ENCODE measurements at places on chromosomes 3 and 15.
A peak's percentile ranks its signal among the peaks of the same experiment; 100 is the strongest.

GRCh38 chr3:28109829-28110228 is 131.6 kb upstream of the CMC1 start:
- no peak for DNase-seq

DNA sequence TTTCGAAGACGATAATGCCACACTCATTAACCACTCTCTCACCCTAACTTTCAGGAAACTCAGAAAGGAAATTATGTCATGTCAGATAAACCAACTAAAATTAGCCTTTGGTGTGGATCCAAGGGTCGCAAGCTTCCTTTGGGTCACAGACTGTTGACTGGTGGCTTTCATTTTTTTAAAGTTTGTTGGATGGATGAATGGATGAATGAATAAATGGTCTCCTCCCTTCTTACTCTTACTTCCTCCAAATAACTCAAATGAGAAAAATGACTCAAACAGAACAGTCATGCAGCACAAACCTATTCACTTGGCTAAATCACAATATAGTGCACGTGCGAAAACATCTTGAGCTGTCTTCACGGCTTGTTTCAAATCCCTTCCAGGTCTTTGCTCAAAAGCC is 82.9 kb upstream of the HACD2 start:
- DNase-seq, result no peak

- DNase-seq, result no peak
These were observed 39.0 kb downstream of the CMSS1 start for GRCh38 chr3:99856437-99857220.

DNA sequence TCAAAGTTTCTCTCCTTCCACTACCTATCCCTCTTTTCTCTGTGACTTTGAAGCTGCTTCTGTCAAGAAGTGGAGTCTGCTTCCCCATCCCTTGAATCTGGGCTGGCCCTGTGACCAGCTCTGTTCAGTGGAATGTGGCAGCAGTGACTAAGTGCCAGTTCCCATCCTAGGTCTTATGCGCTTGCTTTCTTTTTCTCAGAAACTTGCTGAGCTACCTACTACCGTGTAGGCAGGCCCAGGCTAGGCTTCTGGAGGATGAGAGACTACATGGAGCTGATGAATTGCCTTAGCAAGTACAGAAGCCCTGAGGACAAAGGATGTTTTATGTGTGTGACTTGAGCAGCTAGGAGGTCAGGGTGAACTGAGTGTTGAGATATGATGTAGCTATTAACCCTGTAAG is 123.2 kb downstream of the PDCD6IP start:
- DNase-seq, result no peak

DNA sequence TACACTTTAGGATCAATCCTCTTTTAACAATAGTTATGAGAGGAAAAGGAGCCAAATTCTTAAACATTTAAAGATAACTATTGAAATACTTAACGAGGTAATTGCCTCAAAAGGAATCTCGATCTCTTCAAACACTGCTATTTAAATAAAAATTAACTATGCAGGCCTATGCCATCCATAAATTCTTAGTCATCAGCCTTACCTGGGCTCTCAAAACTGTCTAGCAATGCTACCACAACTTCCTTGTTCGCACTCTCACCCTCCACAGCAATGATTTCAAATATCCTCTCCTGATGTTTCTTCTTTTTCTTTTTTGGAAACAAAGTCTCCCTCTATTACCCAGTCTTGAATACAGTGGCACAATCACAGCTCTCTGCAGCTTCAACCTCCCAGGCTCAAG is 12.3 kb downstream of the ETFA start:
- DNase-seq, result no peak

DNA sequence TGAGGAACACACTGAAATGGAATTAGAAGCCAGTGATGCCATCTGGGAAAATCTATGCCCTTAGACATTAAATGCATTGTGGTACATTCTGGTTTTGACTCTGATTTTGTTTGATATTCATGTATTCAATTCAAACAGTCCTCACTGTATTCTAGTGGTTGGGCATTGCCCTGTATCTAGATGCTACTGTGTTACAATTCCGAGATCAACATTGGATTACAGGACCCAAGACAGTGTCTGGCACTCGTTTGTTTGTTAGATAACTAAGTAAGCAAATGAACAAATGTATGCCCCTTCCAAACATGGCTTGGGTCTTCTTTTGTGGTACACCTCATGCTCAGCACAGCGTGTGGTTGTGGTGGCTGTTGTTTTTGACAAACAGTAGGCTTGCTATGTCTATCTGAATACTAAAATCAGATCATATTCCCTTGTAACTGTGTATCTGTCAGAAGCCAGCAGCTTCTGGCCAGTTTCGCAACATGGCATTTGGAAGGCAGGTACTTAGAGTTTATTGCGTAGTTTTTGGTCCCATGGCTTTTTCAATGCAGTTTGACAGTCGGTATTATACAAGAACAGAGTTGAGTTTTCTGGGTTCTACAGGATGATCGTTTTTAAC is 5.7 kb downstream of the FILIP1L start:
- no peak for DNase-seq

GRCh38 chr3:121604759-121605158 is 11.6 kb downstream of the FBXO40 start:
- no peak for DNase-seq

- DNase-seq, result no peak
These were observed 47.5 kb upstream of the TRIM42 start for GRCh38 chr3:140630366-140630765.

- DNase-seq, result no peak
These were observed 579.8 kb downstream of the EDEM1 start for GRCh38 chr3:5767304-5767703.

GRCh38 chr3:15331072-15331605 is 1.2 kb downstream of the SH3BP5 start:
- DNase-seq, result no peak

DNA sequence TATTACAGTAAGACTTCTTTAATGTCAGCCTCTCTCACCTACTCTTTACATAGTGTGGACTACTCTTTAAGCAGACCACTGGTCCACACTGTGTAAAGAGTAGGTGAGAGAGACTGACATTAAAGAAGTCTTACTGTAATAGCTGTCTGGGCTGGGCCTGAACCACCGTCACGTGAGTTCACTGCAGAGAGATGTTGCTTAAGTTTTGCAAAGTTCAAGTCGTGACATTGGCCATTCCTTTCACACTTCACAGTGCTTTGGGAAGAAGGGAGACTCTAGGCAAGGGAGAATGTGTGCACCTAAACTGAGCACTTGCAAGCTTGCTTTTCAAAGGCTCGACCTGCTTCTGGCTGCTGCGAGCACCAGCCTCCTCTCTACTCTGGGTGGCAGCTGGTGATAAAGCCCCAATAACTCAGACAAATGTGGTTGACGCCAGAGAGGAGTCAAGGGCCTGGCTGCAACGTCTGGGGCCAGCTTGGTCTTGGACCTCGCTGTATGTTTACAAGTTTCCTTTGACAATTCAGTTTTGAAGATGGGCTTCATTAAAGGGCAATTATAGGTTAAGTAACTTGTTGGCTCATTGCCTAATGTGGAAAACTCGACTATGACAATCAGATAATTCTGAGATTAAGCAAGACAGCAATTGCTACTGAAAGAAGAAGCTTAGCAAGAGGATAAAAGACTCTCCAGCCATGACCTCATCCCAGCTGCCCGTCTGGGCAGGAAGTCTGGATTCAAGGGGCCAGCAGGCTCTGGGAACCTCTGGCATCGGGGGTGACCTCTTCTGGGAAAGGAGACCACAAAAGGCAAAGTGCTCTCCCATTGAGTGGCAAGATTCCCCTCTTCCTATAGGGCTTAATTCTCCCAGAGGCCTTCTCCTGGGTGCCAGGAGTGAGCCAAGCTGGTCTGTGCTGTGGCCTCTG is 242.1 kb upstream of the TLE3 start:
- DNase-seq, result peak; percentile 76

DNA sequence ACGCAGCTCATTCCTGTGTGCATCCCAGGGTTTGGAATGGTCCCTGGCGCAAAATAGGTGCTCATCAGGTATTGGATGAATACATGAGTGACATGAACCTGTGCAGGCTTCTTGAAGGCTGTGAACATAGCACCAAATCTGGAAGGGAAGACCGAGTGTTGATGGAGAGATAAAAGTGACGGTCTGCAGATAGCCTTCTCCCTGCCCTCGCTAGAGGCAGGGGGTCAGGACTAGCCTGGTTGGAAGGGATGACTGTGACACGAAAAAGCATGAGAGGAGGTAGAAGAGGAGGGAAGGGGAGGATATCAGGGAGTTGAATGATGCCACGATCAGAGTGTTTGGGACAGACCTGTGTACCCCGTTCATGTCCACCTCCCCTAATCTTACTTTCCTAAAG is 267.1 kb downstream of the XXYLT1 start:
- no peak for DNase-seq

- no peak for DNase-seq
These were observed 3.9 kb downstream of the ZNF197 start for GRCh38 chr3:44628716-44629115.

DNA sequence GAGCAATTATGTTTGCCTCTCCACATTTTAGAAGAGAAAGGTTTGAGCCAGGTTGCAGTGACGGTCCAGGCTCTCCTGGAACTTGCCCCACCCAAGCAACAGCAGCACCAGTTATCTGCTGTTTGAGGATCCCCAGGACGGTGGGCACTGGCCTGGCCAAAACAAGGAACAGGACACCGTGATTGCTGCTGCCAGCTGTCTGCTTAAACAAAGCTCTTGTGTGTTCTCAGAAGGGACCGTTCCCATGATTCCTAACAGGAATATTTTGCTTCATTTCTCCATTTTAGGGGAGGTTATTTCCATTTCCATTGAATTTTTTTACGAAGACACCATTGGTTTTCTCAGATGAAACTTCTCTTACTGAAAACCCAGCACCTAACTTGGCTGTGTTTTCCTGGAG is 66.4 kb upstream of the RPL35A start:
- DNase-seq, result no peak

DNA sequence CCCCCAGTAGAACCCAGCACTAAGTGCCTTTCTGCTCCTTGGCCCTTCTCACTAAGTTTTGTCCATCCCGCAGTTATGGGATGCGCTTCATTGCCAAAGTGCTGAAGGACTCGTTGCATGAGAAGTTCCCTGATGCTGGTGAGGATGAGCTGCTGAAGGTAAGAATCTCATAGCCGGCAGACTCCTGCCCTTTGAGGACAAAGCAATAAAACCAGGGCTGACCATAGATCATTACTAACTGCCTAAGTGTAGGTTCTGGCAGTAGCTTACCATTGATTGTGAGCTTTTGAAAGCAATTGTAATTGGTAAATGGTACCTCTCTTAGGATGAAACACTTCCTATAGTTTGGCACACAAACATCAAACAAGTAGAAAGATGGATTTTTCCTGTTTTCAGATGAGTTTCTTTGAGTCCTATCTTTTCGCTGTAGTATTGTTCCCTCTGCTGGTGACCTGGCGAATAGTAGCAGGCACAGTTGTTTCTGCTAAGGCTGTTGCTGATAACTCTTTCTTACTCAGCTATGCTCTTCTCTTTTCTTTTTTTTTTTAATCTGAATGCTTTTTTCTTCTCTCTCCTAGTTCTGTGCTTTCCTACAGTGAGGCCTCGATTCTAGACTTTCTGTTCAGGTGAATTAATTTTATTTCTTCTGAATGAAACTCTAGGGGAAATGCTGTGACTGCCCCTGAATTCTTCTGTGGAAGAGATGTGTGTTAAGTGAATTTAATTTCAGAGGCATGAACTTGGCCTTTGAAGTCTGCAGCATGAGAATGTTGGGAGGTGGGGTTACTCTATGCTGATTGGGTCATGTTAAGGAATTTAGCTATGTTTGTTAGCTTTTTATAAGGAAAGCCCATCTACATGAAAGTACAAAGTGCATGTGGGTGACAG is 47.4 kb upstream of the CRTC3 start:
- peak; percentile 24 for DNase-seq

DNA sequence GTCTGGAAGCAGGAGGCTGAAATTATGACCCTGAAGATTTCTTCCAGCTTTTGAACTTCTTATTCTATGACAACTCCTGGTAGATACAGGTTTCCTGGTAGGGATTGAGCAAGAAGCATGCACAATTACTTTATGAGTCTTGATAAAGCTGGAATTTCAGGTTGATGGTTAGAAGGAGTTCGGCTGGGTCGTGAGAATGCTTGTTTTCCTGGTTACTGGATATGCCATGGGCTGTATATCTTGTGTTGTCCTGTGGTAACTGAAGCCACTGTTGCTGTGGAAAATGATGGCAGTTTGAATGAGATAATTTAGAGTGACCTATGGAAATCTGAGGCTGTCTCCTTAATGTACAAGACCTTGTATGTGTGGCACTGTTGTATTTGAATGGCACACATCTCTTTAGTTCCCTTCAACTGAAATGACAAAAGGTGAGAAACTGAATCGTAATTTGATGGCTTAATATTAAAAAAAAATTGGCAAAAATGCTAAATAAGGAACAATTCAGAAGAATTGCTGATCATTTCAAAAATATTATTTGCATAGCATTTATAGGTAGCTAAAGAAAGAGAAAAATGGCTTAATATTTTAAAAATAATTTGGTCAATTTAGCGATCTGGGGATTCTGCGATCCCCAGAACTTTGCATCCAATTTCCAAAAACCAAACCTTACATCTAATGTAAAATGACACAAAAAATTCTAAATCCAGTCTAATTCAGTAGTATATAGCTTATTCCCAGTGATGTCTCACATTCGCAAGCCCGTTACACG is 1.1 kb upstream of the UBE2E1 start:
- no peak for DNase-seq

DNA sequence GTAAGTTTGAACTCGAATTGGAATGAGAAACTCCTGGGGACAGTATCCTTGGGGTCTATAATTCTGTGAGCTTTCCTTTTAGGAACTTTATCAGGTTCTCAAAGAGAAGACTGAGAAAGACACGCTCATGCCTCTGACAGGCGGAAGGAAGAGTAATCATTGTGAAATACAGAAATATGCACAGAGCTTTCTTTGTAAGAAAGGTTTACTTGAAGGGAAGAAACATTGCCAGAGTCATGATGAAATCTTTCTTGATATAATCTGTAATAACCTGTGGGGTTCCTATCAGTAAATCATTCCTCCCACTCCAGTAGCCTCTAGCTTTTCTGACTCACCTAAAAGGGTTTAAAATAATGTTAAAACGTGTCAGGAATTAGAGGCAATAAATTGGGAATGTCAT is 83.6 kb upstream of the CCDC39 start:
- no peak for DNase-seq

- DNase-seq, result peak; percentile 0
These were observed 680 bp downstream of the POC1A start for GRCh38 chr3:52153389-52154096.

DNA sequence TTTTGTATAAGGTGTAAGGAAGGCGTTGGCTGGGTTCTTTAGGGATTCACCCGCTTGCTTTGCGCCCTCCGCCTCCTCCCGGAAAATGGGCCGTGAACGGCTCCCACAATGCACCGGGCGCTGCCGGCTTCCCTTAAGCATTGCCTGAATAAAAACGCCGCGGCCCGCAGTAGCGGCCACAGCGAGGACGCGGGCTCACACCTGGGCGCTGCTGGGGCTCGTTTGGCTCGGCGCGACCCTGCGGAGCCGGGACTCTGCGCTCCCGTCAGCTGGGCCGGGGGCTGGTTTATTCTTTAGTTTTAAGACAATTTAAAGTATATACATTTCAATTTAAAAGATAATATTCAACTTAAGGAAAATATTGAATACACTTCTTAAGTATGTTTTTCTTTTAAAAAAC is 343.5 kb upstream of the RGMA start:
- no peak for DNase-seq

DNA sequence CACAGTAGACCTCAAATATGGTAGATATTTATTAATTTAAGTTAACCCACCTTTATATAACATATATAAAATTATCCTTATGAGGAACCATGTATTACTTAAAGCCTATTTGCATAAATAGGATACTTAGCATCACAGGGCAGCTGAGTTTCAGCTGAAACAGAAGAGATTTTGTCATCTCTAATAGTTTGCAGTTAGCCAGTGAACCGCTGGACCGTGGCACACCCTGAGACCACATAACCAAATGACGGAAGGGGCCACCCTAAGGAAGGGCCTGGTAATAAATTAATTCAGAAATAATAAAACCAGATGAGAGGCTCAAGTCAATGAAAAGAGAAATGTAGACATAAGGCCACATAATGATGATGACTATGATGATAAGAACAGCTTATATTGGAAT is 107.7 kb downstream of the MYO5A start:
- no peak for DNase-seq
